ENCODE measurements at places on chromosomes 16 and 17.

DNA sequence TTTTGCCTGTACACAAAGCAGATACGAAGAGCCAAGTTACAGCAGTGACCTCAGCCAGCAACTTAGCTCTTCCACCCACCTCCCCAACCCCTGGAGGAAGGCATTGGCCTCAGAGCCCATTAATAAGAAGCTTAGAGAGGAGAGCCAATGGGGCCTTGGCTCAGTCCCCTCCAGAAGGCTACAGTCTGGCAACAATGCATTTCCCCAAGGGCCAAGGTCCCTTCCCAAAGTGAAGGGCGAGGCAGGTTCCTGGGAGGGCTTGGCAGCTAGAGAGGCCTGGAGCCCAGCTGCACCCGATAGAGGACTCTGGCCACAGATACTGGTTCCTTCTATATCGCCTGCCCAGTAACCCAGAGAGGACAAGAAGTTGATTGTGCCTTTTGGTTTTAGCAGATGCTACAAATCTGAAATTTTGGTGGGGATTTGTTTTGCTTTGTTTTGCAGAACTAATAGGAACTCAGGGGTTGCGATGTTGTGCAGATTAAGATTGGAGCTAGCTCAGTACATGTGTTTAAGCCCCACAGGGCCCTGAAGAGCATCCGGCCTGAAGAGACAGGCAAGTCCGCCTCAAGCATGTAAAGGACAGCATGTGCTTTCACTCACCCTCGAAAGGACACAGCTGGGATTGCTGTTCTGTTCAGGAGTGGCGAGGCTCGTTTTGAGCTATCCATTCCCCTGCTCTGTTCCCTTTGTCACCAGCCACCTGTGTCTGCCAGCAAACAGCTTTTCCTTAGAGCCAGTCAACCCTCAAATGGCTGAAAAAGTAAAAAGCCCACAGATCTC lies 12.0 kb upstream of the PNPO start:
- no peak for DNase-seq

- no peak for DNase-seq
Measured at GRCh38 chr16:3578121-3578520, 918 bp upstream of the NLRC3 start.

- DNase-seq: no peak
Measured at GRCh38 chr16:64150193-64150592, 971.7 kb downstream of the CDH11 start.

- DNase-seq: no peak
Measured at GRCh38 chr17:76174037-76174436, 33.0 kb upstream of the FOXJ1 start.

DNA sequence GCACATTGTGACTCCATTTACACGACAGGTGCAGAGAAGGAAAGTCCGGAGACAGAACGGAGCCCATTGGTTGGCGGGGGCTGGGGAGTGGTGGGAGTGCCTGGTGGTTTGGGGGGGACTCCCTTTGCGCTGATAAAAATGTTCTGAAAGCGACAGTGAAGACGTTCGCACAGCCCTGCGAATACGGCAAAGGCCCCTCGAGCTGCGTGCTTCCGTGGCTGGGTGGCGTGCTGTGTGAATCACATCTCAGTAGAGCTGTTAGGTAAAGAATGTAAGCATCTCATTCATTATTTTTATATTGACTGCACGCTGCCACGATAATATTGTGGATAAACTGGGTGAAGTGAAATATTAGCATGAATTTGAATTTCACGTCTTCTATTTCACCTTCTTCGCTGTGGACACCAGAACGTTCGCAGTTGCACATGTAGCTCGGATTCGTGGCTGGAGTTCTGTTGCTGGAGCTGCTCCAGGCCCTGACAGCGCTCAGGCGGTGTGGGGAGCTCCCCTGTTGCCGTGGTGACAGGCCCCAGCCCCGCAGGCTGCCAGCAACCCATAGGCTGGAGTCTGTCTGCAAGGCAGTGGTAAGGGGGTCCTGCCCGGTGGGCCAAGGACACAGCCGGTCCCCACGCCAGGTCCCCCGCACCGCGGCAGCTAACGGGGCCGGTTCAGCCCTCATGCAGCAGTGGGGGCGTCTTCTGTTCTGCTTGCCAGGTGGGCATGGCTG lies 44.6 kb downstream of the SOX8 start:
- no peak for DNase-seq

- no peak for DNase-seq
Measured at GRCh38 chr17:73262676-73263642, 1.3 kb upstream of the CPSF4L start.

- DNase-seq: no peak
Measured at GRCh38 chr16:74020095-74020670, 276.4 kb upstream of the PSMD7 start.

DNA sequence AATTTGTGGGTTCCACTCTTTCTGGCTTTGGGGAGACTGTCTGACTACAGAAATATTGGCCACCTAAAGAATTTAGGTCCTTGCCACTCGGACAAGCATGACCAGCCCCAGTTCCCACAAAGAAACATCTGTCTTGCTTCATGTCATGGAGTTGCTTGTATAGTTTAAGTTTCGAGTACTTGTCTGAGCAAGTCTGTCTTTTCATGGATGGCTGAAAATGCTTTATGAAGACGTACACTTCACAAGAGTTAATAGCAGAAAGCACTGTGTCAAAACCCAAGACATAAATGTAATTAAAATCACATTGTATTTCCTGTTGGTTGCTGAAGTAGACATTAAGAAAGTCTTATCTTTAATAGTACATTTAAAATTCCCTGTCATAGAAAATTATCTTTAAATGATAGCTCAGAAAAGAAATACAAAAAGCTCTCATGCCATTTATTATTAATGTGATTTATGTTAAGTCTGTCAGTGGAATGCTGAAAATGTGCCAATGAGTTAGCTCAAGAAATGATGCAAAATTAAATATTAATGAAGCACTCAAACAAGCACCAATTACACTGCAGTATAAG lies 29.8 kb upstream of the XYLT2 start:
- peak; percentile 42 for DNase-seq

- no peak for DNase-seq
Measured at GRCh38 chr16:9275816-9276354, 184.4 kb downstream of the HAPSTR1 start.

DNA sequence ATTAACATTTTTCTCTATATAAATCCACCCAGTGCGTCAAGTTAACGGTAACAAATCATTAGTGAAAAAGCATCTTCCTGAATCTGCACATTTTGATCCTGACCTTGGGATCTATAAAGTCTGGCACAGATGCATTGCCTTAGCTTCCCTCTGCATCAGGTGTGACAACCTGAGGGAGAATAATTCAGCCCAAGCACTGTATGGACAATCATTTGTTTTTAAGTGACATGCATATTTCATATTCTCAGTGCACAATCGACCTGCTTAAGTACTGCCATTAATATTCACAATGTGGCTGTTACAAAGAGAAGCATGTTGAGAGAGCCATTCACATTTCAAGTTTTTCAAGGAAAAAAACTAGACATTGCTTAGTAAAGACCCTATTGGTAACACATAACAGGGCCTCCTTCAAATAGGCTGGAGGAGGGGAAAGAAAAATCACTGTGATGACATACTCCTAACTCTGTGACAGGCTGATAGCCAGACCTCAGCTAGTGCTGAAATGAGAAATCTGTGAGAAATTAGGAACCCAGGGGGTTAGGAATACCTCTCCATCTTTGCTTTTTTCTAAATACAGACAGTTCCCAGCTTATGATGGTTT lies 505.3 kb upstream of the CDH5 start:
- no peak for DNase-seq

- no peak for DNase-seq
Measured at GRCh38 chr17:48605409-48605919, 678 bp upstream of the HOXB6 start.

DNA sequence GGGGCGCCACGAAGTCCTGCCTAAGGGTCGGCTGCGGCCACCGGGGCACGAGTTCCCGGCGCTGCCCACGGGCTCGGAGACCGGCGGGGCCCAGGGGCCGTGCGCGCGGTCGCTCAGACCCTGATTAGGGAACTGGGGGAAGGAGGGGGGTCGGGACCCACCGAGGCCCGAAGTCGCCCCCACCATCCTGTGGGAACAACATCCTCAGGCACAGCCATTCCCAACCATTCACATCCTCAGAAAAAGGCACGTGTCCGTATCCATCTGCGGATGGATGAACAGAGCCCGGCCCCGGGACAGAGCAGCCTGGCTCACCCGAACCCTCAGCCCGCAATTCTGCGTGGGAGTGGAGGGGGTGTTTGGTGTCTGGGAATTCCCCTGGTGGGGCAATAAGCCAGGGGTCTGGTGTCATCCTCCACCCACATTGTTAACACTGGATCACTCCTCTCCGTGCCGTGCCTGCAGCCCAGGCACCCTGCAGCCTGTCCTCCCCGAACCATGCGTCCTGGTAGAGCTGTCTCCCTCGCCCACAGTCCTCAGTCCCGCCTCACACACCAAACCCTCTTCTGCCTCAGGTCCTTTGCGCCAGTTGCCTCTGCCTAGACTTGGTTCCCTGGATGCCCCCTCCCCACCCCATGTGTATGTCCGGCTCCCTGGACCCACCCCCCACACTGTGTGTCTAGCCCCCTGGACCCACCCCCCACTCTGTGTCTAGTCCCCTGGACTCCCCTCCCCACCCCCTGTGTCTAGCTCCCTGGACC lies 789 bp upstream of the CCDC57 start:
- DNase-seq: no peak

GRCh38 chr17:33696102-33696501 lies 403.0 kb upstream of the ASIC2 start:
- DNase-seq: no peak

GRCh38 chr16:24069036-24069590 lies 187.0 kb upstream of the CACNG3 start:
- DNase-seq: no peak

- no peak for DNase-seq
Measured at GRCh38 chr17:73091410-73091769, 1.1 kb downstream of the SLC39A11 start.

GRCh38 chr17:17053446-17054379 lies 11.5 kb downstream of the MPRIP start:
- DNase-seq: no peak

GRCh38 chr16:50497592-50497991 lies 50.6 kb upstream of the NKD1 start:
- no peak for DNase-seq

DNA sequence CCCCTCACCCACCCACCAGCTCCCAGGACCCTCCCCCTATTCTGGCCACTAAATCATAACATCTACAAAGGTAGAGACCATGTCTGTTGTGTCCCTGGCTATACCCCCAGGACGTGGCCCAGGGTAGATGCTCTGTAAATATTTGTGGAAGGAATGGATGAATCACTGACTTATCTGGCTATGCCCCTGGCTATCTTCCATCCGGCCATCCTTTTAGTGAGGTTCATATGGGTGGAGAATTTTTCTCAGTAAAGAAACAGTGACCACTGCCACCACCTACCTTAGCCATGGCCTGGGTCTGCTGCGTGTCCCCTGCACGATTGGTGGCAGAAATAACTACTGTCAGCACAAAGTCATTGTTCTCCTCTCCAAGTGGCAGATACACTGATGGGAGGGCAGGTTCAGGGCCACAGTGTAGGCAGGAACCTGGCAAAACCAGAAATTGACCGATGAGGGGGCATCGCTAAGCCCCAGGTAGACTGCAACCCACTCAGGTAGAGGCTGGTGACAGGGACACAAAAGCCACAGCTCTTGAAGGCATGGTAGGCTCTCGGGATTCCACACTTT lies 63.1 kb upstream of the BCO1 start:
- no peak for DNase-seq

GRCh38 chr16:81210807-81211206 lies 27.7 kb upstream of the BCO1 start:
- DNase-seq: no peak

DNA sequence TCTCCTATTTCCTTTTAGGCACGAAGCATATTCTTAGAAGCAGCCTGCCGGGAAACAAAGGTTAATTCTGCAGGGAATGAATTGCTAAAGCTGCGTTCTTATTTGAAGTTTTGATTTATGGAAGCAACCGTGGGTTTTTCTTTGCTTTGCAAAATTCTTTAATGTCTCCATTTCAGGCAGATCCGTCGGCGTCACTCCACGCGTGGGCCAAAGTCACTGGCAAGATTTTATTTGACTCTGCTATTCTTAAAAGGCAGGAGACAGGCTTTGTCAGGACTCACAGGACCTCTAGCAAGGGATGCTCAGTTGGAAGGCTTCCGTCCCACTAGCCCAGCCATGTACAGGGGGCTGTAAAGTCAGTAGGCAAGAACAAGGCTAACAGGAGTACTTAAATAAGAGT lies 387.3 kb upstream of the XYLT1 start:
- DNase-seq: no peak

DNA sequence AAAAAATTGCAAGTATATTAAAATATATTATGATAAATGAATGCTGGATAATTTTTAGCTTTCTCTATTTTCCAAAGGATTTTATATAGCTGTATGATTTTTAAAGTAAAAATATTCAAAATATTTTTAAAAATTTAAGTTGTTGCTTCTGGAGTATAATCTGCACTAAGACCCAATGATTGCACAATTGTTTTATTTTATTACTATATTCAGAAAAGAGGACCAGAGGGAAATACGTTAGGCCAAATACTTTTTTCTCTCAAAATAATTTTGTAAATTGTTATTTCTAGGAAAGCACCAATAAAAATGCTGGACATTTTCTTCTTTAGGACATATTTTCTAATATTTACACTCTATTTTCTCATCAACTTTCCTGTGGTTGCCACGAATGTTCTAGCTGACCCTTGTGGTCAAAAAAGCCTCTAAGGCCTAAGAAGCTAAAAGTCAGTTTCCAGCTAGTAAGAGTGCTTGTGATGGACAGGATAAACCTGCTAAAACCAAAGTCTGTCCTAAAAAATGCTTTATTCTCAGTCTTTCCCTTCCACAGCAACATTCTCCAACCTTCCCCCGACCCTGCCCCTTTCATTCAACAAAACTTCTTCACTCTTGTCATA lies 31.2 kb downstream of the MMD start:
- no peak for DNase-seq

DNA sequence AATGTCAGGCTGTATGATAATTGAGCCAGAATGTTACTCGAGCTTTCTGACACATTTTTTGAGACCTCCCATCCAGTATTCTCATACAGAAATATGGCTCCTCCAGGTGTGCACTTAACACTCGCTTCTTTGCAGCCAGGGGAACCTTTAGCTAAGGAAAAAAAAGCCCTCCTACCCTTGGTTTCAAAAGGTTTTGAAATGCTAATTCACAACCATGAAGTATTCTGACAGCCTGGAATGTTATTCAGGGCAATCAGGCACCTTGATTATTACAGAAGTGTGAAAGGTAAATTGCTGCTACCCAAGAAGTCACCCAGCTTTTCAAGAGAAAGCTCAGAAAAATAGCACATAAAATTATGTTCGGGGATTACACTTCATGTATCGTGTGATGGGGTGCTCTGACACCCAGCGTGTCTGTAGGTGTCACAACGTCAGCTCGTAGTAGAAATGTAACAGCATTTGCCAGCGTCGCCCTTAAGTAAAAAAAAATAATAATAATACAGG lies 41.1 kb downstream of the NTN1 start:
- no peak for DNase-seq

DNA sequence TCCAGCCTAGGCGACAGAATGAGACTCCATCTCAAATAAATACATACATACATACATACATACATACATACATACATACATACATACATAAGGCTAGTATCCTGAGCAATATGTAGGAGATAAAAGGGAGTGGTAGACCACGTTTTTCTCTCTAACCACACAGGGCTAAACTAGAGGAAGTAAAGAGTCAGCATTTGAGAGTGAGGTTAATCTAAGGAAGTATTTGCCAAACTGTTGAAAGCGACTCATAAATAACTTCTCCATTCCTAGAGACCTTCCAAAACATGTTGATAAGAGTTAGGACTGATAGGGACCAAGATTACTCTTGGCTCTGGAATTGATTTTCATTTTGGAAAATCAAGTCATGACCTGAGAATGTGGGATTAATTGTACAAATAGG lies 68.9 kb downstream of the NEUROD2 start:
- DNase-seq: no peak

- no peak for DNase-seq
Measured at GRCh38 chr17:27355419-27355818, 61.5 kb downstream of the WSB1 start.

Data from NCI-H510A (cell line).